ENCODE measurements at places on chromosomes 1 and 21. TPM values are rescaled to one million over a fixed set of nuclear protein-coding genes. Genes with fewer than 3 reads are reported as not detected.

- no peak for DNase-seq
Measured at GRCh38 chr1:5648410-5649165, 343.6 kb downstream of the NPHP4 start.

DNA sequence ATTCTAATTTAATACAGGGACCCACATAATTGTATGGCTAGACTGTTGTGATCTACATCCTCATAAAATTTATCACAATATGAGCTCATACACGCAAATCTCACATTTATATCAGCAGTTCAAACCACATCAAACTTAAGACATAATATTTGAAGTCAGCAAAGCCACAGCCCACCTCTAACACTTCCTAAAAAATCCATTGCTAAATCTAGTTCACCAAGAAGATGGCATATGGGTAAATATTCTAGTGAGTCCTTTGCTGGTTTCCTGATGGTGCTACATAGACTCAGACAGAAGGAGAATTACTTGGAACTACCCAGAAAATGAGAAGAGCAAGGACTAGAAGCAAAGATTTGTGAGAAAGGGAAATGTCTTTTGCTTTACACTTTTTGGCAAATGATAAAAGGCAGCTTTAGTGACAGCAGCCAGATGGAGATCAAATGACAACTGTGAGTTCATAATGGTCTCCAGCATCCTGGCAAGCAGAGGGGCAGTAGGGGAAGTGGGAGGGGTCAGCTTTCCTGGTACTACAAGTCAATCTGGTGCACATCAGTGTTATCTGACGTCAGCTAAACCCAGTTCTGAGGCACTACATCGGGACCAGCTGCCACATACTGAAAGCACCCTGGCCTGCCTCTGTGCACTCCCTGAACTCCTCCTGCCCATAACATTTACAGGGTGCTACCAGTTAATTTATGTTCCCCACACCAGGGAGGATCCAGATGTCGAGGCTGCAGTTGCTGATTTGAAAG is 10.6 kb upstream of the GADD45A start:
- DNase-seq: no peak

DNA sequence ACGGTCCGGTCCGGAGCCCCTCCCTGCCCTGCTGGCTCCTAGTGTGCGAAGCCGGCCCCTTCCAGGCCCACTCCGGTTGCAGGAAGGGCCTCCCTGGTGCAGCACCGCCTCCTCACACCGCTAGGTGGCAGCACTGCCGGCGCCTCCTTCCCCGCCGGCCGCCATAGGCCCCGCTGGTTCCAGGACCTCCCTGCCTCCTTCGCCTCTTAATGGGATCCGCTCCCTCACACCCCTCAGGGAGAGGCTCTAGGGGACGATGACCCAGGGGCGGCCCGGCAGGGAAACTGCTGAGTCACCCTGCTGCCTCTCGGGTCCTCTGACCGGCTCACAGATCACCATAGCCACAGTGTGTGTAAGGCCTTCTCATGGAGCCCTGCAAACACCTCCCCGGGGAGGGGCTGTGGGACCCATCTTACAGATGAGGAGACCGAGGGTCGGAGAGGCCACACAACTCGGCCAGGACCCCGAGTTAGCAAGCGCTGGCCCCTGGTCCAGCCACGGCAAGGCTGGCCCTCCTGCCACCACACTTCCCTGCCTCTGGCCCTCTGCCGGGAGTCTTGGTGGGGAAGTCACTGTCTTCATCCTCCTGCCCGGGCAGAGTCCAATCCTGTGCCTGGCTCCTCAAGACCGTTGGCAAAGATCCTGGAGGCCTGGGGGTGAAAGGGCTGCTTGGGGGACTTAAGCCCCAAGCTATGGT is 1.6 kb upstream of the AJAP1 start:
- no peak for DNase-seq

DNA sequence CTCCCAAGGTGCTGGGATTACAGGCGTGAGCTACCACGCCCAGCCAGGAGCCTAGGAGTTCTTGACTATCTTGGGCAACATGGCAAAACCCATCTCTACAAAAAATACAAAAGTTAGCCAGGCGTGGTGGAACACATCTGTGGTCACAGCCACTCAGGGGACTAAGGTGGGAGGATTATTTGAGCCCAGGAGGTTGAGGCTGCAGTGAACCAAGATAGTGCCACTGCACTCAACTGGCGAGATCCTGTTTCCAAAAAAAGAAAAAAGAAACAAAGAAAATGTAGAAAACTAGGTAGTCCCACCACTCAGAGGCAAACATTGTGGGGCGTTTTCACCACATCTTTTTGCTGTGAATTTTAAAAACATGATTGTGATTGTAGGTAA is 141.3 kb downstream of the ZZZ3 start:
- no peak for DNase-seq

DNA sequence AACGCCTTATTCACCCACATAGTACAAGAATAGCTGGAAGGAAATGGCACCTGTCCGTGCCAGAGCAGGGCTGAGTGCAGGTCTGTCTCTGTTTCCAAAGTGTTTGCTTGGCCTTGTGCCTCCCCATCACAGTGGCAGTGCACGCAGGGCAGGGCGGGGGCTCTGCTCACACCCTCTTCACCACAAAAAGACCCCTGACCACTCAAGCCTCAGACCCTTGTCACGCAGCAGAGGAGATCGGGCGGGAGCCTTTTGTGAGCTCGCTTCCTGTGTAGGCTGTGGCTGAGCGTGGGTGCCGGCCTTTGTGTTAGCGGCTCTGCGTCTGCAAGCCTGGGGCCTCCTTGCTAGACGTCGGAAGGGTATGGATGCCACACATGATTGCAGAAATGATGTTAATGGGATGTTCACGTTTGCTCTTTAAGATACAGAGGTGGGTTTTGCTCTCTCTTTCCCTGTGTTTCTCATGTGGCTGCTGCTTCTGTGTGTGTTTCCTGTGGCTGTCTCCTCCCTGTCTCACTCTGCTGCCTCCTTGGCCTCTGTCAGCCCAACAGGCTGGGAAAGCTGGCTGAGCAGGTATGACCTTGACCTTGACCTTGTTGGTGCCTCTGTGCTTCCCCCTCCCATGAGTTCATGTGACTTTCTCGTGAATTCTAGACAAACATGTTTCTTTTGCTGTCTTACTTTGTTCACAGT is 45.4 kb downstream of the S100B start:
- DNase-seq: no peak

DNA sequence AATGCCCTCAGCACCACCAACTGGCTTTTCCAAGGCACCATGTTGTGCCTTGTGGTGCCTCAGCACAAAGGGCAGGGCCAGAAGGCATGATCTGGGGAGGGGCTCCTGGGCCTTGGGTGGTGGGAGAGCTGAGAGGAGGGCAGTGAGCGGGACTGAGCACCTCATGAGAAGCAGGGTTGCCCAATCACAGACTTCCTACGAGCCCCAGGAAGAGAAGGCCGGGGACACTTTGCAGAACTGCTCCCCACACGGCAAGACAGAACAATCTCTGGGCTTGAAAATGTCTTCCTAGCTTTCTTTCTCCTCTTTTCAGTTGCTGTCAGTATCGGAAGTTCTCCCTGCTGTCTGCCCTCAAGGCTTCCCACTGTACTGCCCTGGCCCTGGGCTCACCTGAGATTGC is 6.8 kb downstream of the KCNJ10 start:
- DNase-seq: no peak

DNA sequence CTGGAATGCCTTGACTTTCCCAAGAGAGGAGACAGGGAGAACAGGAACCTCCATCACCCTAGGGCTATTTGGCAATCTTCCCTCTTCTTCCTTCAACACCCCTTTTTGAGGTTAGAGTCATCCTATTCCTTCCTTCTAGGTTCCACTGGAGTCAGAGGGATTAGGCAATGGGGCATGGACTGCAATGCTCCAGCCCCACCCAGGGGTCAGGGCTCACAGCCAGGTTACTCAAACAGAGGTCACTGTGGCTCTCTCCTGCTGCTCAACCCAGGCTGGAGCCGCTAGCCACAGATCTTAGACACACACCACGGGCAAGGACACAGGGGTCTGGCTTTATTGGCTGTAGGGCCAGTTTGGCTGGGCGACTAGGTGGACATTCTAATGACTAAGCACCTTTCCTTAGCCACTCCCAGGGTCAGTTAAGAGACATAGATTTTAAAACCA is 145.5 kb upstream of the NRIP1 start:
- DNase-seq: no peak

DNA sequence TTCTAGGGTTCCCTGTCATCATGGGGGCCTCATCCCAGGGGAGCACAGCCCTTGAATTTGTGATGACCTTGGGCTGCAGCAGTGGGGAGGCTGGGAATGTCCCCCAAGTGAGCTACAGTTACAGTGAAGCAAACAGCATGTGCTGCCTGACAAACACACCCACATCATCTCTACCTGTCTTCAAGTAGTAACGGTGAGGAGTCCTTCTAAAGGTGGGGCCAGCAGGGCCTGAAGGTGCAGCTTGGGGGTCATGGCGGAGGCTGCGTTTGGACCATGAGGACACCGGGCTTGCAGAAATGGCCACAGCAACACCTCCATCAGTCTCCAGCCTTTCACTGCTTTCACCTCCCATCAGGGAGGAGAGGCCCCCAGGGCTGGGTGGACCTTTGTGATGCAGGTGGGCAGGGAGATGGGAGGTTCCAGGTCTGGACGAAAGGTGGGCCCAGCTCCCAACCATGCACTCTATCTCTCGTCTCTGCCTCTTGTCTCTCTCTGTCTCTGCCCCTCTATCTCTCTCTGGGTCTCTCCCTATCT is 55.7 kb downstream of the WNT9A start:
- peak; percentile 9 for DNase-seq

DNA sequence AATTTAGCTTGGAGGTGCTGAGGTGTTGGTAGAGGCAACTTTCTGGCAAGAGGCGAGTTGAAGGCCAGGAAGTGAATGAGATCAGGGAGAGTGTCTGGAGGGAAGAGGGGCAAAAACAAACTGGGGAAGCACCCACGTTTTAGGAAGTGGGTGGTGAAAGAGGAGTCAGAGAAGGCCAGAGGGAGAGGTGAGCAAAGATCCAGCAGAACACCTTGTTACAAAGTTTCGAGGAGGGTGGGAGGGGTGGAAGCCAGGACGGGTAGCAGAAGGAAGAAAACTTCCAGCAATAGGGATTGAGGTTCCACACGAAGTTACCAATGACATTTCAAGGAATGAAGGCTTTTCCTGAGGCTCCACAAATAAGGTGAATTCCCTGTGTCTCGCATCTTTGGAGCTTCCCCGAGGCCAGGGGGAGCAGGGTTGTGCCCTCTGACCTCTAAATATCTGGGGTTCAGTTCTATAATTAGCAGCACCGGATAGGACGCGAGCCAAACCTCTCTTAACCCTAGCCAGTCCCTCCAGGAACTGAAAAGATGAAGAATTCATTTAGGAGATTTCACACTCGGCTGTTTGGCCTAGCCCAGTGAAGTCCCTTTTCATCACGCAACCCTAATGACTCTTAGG is 578 bp upstream of the SESN2 start:
- no peak for DNase-seq

DNA sequence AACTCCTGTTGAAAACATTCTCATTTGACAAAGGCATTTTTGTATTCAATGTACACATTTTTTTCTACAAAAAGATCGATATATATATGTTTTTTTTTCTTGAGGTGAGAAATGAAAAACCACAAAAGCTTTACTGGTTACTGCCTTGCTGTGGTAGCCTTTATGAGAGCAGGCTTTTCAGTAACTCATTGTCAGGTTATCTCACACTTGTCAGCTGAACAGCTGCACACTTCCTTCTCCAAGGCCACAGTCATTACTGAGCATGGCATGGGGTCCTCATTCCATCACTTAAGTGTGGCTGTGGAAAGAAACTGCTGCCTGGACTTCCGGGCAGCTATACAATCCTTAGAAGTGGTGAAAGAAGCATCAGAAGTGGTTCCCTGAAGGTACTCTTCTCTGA is 169.3 kb upstream of the ZP4 start:
- no peak for DNase-seq

DNA sequence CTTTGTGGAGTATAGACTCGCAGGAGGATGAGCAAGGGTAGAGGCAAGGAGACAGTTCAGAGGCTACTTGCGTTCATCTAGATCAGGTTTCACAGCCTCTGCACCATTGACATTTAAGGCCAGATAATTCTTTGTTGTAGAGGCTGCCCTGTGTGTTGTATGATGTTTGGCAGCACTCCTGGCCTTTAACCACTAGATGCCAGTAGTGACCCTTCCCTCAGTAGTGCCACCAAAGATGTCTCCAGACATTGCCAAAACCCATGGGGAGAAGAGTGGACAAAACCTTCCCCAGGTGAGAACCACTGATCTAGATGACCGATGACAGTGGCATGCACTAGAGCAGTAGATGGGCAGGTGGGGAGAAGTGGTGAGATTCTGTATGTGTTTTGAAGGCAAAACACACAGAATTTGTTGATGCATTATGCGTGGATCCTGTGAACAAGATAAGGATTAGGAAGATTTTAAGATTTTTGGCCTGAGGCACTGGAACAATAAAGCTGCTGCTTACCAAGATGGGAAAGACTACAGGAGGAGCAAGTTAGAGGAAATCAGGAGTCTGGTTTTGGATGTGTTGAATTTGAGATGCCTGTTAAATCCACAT is 9.9 kb upstream of the COG2 start:
- DNase-seq: no peak

- DNase-seq: no peak
Measured at GRCh38 chr1:205046870-205047269, 3.9 kb downstream of the CNTN2 start.

DNA sequence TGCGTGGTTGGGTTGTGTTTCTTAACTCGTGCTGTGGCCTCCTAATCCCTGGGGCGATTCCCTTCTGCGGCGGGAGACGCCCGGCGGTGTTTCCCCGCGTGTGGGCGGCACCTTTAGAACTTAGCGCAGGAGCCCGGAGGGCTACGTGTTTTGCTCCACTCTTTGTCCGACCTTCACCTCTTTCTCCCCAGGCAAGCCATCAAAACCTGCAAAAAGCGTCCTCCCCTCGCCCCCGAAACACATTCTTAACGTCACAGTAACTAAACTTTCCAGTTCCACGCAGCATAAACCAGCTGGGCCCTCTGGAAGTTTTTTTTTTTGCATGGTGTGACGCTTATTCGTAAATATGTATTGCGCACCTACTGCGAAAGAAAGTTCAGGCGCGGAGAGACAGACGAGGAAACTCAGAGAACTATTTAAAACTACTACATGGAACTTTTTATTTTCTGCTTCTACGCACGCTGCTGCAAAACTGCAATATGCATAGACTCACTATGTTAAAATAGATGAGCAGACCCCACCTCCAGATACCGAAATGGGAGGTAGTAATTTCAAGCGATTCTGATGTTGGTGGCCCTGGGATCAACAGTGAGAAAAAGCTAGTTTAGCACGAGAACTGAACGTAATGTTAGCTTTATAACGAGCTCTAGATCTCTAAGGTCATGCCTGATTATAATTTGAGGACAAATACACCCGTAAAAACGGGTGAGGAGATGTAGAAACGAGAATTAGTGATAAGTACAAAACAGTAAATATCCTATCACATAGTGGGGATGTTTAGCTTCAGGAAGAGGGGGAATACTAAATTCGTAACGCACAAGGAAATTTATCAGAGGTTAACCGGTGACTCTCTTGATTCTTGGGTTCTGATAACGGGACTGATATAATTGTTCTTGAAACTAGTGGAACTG is 920 bp downstream of the MTR start:
- no peak for DNase-seq

GRCh38 chr1:152859696-152860095 is at the start of gene LCE7A:
LCE7A (plus strand) TSS chr1:152859996; CDS start chr1:152860698, 702 bp downstream.
- DNase-seq: no peak

CA6 gene
- total RNA-seq: not detected

SPRR4 gene
- total RNA-seq: not detected

FCRL4 gene
- not detected for total RNA-seq

GJA4 gene
- 20.4 TPM for total RNA-seq
